ENCODE measurements at places on chromosomes 1 and 21.

- no peak for DNase-seq
These were observed 194.6 kb downstream of the GREM2 start for GRCh38 chr1:240417317-240417716.

- DNase-seq, result no peak
These were observed 133.6 kb upstream of the RAB4A start for GRCh38 chr1:229137271-229137670.

GRCh38 chr1:150299716-150300115, 6.1 kb downstream of the MRPS21 start:
- DNase-seq, result no peak

- no peak for DNase-seq
These were observed 86.1 kb downstream of the SPSB1 start for GRCh38 chr1:9378801-9379200.

DNA sequence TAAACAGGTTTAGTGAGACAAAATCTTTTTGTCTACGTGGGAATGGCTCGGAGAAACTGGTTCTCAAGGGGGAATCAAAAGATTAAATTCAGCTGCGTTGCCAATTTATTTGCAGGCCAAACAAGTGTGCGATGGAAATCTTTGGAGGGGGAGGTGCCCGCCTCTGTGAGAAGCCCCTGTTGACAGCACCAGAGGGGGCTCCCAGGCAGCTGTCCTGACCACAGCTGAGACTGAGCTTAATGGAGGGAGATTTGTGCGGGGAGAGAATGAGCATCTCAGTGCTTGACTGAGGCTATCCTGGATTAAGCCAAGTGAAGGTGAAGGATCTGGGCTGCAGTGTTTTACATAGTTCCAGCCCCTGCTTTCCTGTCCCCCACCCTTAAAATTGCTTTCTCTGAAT, 169.7 kb downstream of the ATG4C start:
- no peak for DNase-seq

- DNase-seq, result no peak
These were observed 57.9 kb upstream of the PTGFRN start for GRCh38 chr1:116851846-116852245.

DNA sequence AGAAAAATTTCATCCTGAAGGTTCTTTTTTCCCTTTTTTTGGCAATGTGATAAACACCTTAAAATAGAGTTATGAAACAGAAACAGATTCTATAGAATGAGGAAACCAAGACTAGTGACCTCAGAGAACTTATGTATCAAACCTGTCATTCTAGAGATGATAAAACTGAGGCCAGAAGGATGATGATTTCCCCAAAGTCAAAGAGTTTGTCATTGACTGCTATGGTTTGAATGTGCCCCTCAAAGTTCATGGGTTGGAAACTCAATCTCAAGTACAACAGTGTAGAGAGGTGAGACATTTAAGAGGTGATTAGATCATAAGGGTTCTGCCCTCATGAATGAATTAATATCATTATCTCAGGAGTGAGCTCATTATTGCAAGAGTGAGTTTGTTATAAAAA, 13.7 kb upstream of the BEND5 start:
- DNase-seq, result no peak

DNA sequence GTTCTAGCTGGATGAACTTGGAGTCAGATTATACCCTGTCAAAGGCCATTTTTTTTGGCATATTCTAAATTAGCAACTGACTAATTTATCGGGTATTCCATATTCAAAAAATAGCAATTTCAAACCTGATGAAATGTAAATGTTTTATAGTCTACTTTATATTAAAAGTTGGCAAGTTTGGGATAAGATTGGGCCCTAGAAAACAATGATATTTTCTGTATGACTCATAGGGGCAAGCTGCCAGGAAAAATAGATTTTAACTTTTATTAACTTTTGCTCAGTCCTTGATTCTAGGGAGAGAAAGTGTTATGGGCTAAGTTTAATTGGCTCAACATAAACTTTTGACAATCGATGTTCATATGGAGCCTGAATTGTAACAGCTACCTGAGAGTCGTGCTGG, 576.9 kb upstream of the B3GALT2 start:
- no peak for DNase-seq

DNA sequence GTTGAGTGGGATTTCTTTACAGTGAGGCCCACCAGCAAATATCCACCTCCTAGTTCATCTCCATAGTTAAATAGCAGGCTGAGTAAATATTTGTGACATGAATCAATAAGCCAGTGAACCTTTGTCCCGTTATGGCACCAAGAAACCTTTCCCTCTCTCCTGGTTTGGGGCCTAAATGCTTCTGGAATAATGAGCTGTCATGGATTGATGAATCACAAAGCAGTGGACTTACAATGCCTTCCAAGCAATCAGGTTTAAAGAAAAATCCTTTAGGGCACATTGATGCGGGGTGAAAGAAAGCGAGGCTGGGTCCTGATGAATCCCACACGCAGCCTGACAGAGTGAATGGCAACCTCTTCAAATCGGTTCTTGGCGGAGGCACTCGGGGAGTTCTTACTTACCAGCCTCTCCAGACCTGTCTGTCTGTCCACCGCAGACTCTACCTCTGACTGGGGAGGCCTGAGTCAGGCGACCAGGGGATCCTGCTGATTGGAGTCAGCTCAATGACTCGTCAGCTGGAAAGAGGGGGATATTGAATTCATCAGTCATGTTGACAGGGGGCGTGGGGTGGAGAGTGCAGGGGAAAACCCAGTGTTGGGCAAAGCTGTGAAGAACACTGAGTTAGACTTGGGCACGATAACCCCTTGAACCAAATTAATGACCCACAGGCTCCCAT, 247.3 kb downstream of the PLPP3 start:
- DNase-seq, result no peak

DNA sequence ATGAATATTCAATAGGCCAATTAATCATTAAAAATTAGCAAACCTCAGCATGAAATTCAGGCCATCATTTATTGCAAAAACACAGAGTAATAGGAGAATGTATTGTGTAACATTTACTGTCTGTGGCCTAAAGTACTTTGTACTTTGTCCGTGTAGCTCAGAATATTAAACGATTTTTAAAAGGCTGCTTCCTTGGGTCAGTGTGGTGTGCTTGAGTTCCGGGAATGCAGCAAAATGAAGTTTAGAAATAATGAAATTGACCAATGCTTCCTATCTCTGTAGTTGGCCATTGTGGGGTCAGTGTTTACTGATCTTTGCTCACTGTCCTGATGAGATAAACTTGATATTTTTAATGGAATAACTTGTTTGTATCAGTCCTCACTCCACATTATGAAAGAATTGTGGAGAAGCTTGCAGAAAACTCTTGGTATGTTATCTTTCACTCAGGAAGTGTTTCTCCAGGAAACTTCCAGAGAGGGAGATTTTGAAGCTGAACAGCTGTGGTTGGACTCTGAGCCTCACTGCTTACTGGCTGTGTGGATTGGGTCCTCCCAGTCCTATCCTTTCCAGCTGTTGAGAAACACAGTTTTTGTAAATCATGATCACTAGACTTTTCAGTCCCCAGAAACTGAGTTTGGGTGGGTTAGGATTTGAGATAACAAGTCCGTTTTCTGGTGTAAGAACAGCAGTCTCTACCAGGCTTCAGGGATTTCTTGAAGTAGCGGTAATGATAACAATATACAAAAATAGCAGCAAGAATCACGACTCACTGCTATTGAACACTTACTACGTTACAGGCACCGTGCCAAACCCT, 19.2 kb upstream of the MTARC1 start:
- DNase-seq, result no peak

DNA sequence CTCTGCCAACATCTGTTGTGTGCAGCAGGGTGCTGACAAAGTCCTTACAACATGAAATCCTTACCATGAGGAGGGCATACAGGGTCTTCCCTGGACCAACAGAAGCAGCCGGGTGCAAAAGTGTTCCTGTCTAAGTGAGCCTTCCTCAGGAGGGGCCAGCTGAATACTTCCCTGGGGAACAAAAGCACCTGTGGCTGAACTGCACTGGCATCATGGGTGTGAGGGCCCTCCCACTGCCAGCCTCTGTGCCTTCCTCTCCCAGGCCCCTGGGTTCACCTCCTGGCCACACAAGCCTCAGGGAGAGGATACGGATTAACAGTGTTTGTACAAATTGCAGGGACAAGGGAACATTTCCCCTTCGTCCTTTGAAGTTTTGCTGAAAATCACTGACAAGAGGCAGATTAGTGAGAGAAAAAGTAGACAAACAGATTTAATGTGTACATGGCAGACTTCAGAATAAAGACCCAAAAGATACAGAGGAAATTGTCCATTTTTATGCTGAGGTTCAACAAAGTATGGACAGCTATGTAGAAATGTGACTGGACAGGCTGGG, 91.0 kb upstream of the PPM1J start:
- DNase-seq, result no peak

- no peak for DNase-seq
These were observed 43.9 kb upstream of the SGIP1 start for GRCh38 chr1:66489972-66490601.

DNA sequence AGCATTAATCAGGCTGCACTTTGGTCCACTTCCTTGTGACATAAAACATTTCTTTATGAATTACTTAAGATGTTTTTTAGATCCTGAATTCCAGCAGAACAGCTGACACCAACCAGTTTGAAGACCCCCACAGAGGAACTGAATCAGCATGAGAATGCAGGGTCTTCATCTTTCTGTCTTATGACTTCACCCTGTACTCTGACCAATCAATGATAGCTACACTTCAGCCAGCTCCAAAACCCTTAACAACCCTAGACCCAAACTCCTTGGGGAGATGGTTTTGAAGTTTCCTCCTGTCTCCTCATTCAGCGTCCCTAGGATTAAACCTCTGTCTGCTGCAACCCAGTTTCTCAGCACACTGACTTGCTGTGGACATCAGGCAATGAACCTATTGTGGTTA, 175.0 kb downstream of the CTH start:
- DNase-seq, result no peak

DNA sequence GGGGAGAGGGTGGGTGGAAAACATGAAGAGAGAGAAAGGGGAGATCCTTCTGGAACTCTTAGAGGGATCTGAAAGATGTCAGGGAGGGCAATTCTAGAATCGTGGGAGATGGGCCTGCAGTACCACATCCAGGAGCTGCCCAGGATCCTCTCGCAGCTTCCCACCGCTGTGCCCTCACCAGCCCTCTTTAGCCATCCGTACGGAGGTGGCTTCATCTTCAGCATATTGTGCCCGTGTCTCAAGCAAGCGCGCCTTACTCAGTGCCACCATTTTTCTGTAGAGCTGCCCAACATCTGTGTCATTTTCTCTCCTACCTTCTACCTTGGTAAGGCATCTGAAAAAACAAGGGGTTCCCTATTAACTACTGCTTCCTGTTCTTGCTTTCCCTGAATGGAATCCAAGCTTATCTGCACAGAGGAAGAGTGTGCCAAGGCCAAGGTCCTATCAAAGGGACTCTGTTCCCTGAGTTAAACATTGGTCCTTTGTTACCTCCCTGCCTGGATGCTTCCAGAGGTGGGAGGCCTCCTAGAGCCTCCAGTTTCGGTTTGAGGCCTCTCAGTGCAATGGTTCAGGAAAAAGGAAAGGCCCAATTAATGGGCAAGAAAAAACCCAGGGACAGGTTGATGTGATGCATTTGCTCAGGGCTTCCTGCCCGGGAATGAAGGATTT, 23.2 kb downstream of the C1orf116 start:
- no peak for DNase-seq

DNA sequence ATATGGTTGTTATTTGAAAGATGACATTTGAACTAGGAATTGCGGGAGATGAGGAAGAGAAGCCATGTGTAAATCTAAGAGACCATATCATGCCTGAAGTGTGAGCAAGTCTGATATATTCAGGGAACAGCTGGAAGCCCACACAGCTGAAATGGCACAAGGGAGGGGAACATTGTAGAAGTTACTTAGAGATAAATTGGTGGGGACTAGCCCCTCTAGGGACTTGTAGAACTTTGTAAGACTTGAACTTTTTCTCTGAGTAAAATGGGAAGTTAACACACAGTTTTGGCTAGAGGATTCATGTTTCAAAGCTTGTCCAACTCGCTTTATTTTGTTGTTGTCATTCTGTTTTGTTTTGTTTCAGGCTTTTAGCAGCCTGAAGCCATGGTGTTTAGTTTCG, 216.4 kb downstream of the FMN2 start:
- no peak for DNase-seq

GRCh38 chr1:155192346-155193274, 15.1 kb downstream of the THBS3 start:
- no peak for DNase-seq

GRCh38 chr1:32904797-32905196, 3.6 kb upstream of the TMEM54 start:
- no peak for DNase-seq

Data from heart left ventricle (tissue), 16 donors.